Mammary epithelial cell (primary cell): ENCODE measurements at places on chromosomes 3 and 15. TPM values are rescaled to one million over a fixed set of nuclear protein-coding genes. Genes with fewer than 3 reads are reported as not detected.
A peak's percentile ranks its signal among the peaks of the same experiment; 100 is the strongest.

DNA sequence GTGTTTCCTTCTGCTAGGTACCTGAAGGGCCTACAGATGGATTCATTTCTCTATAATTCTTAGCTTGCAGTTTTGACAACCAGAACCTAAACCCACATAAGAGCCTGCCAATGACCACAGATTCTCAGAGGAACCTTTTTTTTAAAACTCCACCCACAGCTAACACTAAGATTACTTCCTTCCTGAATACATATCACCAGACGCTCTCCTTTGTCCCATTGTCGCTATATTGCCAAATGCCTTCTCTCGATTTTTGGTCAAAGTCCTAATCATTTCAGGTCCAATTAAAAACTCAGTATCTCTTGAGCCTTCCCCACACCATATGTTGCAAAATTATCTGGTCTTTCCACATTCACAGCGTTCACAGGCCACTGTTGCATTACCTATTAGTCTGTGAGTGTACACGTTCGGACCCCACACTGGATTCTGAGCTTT, 12.4 kb downstream of the ZNF710 start:
- DNase-seq = no peak

DNA sequence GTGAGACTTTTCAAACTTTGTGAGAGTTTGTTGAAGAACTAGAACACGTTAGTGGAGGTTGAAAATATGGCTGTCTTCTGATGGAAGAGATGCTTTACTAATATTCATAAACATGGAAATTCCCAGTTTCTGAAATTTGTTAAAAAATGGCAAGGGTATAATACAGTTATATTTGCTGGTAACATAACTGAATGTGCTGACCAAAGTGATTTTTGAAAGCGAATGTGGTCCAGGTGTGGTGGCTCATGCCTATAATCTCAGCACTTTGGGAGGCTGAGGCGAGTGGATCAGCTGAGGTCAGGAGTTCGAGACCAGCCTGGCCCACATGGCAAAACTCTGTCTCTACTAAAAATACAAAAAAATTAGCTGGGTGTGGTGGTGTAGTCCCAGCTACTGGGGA, 18.1 kb downstream of the FXR1 start:
- DNase-seq = no peak

GRCh38 chr3:138195481-138195880, 8.4 kb downstream of the ARMC8 start:
- DNase-seq = peak; percentile 19

GRCh38 chr3:39327053-39327745, 2.3 kb upstream of the CCR8 start:
- DNase-seq = no peak

GRCh38 chr15:96261575-96262034, 68.9 kb upstream of the NR2F2 start:
- DNase-seq = no peak

- DNase-seq = peak; percentile 41
These were observed 6.4 kb upstream of the ANKRD63 start for GRCh38 chr15:40289140-40289775.

GRCh38 chr15:59794229-59794886, 105.2 kb upstream of the BNIP2 start:
- peak; percentile 37 for DNase-seq

GRCh38 chr3:57779666-57780065, 23.6 kb downstream of the SLMAP start:
- DNase-seq = no peak

DNA sequence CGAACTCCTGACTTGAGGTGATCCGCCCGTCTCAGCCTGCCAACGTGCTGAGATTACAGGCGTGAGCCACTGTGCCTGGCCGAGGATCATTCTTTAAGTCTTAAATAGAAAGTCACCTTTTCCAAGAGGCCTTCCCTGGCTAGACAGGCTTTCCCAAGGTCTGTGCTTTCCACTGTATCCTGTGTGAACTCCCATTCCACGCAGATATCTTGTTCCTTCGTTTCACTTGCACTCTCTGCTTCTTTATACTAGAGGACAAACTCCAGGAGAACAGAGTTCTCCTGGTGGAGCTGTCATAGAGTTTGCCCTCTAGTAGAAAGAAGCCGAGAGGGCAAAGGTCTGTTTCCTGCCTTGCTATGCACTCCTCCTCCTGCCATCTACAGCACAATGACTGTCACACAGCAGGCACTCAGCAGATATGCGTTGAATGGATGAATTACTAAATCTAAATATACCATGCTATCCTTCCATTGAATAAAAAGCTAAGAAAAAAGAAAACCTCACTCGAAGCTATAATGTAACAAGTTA, 211.2 kb downstream of the FOXP1 start:
- DNase-seq = no peak

DNA sequence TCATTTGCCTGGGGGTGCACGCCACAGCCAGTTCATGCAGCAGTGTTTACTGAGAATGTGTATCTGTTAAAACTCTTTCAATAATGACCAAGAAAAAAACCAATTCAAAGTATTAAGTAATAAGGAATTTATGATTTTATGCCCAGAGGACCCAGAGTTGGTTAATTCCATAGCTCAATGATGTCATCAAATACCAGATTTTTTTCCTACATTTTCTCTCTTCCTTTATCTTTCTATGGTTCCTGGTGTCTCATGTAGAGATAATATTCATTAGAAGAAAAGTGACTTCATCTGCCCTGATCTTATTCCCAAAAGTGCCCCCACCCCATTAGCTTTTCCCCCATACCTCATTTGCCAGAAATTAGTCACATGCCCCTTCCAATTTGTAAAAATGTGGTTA, 44.6 kb upstream of the LMCD1 start:
- no peak for DNase-seq

DNA sequence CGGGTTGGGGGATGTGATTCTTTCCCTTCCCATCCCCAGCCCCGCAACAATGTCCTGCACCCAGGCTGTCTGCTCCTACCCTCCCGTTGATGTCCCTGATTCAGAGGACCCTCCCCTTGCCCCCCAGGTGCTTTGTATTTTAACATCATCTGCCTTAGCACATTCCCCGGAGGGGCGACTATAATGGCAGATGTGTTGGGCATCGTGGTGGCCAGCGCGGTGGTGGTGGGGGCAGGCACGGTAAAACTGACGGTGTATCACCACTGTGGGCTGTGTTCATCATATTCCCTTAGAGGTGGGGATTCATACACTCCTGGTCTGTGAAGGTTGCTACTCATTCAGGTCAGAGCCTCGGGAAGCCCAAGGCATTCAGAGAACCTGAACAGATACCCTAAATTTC, 173.0 kb downstream of the ADAMTS17 start:
- no peak for DNase-seq

- DNase-seq = no peak
These were observed 183.0 kb downstream of the SUCNR1 start for GRCh38 chr3:152056481-152056880.

GRCh38 chr3:183477801-183478456, 49.5 kb upstream of the MCF2L2 start:
- peak; percentile 24 for DNase-seq

DNA sequence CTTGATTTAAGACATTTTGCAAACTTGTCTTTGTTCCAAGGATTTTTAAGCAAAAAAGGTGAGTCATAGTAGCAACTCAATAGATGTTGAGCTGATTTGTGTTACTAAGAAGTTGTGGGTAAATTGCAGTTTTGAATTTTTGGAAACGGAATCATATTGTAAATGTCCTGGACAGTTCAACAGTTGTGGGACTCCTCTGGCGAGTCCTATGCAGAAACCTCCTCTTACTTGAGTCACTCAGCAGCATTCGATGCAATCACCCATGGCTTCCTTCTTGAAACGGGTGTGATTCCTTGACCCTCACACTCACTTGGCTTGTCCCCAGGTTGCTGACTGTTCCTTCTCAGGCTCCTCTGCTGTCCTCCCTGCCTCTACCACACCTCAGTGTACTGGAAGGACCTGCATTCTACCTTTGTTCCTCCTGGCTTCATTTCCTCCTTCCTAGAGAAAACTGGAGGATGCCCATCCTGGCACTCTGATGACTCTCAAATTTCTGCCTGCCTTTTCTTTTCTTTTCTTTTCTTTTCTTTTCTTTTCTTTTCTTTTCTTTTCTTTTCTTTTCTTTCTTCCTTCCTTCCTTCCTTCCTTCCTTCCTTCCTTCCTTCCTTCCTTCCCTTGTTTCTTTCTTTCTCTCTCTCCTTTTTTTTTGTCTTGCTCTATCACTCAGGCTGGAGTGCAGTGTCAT, 52.8 kb upstream of the DGKG start:
- DNase-seq = peak; percentile 79

- peak; percentile 82 for DNase-seq
These were observed at the start of gene TEX9 for GRCh38 chr15:56365075-56365711. TEX9 (plus strand) TSS chr15:56365426; CDS start chr15:56365451, 25 bp downstream.

DNA sequence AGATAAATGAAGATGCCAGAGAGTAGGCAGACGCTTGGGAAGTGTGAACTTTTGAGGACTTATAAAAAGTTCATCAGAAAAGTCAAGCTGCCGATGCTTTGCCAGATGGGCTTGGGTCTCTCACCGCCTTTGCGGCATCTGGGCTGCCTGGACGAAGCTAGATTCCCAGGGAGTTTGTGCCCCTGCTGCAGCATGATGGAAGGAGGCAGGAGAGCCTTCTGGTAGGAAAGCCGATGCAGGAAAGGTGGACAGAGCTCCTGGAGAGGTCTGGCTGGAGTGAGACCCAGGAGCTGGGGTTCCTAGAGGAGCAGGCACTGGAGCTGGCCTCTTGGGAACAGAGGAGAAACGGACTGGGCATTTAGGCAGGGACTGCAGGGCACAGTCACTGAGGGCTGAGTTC, 51.9 kb upstream of the ATP2B2 start:
- DNase-seq = no peak

GRCh38 chr3:42651248-42652091, 2.0 kb upstream of the ZBTB47 start:
- DNase-seq = peak; percentile 70

DNA sequence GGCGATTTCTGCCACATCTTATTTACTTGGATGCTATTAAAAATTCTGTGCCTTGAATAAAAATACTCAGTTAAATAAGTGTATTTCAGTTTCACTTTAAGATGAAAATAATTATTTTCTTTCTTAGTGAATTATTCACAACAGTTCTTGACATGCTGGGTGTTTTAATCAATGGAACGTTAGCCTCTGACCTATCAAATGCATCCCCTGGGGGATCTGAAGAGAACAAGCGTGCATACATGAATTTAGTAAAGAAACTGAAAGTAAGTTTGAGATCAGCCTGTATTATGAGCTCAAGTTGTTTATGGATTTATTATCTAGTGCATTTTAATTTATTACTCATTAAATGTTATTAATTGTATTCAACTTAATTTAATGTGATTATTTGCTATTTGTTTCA, 597 bp downstream of the P2RY12 start:
- no peak for DNase-seq

DNA sequence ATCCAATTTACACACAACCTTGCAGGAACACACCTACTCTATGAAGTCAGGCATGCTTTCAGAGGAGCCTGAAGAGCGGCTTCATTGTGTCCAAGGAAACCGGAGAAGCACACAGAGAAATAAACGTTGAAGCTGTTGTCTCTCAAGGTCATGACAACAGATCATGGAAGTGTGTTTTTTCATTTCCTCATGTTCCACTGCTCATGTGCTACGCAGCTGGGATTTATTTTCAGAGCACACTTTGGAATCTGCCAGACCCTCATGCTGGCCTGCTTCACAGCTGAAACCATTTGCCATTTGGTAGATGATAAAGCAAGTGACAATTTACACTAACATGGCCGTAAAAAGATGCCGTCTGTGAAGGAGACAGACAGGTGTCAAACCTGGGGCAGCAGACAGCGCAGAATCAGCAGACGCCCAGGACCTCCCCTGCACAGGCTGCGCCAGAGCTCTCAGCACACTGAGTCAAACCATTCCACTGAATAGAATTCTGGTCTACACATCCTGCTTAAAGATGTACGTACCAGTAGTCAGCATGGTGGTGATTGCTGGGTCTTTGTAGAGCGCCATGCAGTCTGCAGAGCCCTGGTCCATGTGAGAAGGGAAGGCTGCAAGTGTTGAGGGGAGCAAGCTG, 99.3 kb downstream of the ARNT2 start:
- no peak for DNase-seq

- no peak for DNase-seq
These were observed 24.9 kb downstream of the TMEM45A start for GRCh38 chr3:100517276-100517675.

DNA sequence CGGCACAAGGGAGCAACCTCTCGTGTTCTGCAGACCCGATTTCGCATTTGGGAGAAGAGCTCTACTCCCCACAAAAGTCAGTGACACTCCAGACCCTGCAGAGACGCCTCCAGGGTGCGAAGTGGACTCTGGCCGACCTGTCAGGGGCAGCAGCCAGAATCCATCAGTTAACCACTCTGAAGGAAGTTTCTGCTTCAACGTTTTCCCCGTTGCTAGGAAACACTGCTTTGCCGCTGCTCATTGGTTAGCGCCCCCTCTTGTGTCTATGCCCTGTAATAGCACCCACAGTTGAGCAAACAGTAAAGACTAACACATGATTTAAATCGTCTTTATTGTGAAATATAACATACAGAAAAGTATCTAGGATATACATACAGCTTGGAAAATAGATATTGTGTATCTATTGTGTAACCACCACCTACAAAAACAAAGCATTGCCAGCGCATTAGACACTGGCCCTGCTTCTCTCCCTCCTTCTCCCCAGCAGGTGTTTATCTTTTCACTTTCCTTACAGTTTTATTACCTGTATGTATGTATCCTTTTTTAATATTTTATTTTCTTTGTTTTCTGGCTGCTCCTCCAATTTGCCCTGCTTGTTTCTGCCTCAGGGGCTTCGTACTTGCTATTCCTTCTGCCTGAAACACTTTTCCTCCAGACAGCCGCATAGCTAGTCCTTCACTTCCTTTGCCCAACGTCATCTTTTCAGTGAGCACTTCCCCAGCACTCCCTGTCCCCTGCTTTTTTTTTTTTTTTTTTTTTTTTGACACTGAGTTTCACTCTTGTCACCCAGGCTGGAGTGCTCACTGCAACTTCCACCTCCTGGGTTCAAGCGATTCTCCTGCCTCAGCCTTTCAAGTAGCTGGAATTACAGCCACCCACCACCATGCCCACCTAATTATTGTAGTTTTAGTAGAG, 38.8 kb downstream of the TMEM40 start:
- DNase-seq = peak; percentile 72

- DNase-seq = no peak
These were observed 278.3 kb downstream of the TLE3 start for GRCh38 chr15:69819371-69819770.

DNA sequence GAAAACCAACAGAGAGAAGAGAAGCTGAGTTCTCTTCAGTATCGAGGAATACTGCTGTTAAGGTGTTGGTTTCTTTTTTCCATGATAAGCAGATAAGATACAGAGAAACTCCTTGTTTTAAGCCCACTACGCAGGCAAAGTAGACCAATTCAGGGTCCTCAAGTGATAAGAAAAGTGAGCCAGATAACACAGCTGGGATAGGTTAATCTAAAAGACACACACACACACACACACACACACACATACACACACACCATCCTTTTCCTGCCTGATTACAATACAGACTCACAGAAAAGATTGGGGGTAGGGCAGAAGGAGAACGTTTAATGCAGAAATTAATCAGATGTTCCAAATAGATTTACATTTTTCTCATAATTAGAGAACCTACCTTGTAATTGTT, 6.5 kb upstream of the PHLDB2 start:
- no peak for DNase-seq

Gene RLBP1
- total RNA-seq = not detected in 2 replicates

Gene HIGD2B
- total RNA-seq = not detected in 2 replicates

Gene GPR171
- total RNA-seq = not detected in 2 replicates

Gene FHIT
- total RNA-seq = 5.4 and 9.0 TPM in 2 replicates

Gene ATP13A3
- 226 TPM for total RNA-seq

Gene HRG
- total RNA-seq = 0.52 TPM in 1 of 2 replicates, not detected in the other

Gene CDHR4
- 0.40 TPM in 1 of 2 replicates, not detected in the other for total RNA-seq
